ENCODE measurements at places on chromosomes 1 and 21.
A peak's percentile ranks its signal among the peaks of the same experiment; 100 is the strongest.

- no peak for DNase-seq
These were observed 24.3 kb upstream of the RCAN1 start for GRCh38 chr21:34639250-34639649.

- no peak for DNase-seq
These were observed 195.7 kb downstream of the GPATCH2 start for GRCh38 chr1:217435204-217435603.

DNA sequence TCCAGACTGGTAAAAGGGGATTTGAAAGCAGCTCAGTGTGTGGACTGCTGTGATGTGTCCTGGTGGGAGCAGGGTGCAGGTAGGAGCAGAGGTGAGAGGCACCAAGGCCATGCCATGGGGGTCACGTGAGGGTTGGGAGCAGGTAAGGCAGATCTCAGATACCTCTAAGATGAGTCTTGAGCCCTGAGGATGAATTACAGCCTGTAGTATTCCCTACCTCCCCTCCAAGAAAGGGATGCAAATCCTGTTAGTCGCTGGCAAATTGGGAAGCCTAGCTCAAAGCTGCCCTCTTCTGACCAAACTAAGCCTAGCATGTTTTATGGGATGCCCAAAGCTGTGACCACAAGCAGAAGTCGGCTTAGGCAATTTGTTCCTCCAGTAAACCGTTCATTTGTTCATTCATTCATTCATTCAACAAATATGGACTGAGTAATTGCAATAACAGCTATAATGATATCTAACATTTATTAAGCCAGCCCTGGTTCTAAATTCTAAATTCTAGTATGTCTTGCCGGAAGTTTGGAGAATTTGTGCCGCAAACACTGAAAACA lies 3.9 kb upstream of the NUAK2 start:
- DNase-seq = peak; percentile 69

GRCh38 chr1:48033495-48034045 lies 36.4 kb upstream of the TRABD2B start:
- DNase-seq = no peak

GRCh38 chr1:182731852-182732575 lies 47.6 kb upstream of the RGS8 start:
- no peak for DNase-seq

DNA sequence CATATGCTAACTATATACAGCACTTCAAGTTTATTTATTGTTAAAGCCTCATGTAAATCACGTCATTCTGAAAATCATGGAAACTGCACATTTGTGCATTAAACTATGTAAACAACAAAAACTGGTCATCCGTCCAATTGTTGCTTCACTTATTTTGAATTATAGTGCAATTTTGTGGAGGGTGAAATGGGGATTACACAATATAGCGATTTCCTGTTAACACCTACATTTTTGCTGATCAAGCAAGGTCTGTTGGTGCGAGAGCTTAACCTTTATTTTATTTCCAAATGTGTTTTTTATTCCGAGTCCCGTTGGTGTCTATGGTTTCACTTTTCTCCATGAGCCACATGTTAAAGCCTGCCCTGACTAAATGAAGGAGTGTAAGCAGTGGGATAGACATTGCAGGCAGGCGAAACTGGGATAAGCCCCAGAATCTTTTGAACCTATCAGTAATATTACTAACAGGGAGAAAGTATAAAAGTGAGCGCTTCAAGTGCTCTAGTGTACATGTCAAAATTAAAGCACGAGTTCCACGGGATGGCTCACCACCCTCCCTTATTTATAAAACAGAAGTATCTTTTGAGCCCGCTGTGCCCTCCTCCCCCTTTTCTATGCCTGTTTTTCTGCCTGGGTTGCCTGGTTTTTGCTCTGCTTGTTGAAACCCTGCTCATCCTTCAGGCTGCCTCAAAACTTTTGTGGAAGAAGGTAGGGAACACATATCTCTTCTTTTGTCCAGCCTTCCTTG lies 120.7 kb downstream of the NFIA start:
- peak; percentile 15 for DNase-seq

- peak; percentile 89 for DNase-seq
These were observed 850 bp upstream of the KHDC4 start for GRCh38 chr1:155934936-155935590.

- no peak for DNase-seq
These were observed 54.0 kb upstream of the LRP8 start for GRCh38 chr1:53381790-53382401.

DNA sequence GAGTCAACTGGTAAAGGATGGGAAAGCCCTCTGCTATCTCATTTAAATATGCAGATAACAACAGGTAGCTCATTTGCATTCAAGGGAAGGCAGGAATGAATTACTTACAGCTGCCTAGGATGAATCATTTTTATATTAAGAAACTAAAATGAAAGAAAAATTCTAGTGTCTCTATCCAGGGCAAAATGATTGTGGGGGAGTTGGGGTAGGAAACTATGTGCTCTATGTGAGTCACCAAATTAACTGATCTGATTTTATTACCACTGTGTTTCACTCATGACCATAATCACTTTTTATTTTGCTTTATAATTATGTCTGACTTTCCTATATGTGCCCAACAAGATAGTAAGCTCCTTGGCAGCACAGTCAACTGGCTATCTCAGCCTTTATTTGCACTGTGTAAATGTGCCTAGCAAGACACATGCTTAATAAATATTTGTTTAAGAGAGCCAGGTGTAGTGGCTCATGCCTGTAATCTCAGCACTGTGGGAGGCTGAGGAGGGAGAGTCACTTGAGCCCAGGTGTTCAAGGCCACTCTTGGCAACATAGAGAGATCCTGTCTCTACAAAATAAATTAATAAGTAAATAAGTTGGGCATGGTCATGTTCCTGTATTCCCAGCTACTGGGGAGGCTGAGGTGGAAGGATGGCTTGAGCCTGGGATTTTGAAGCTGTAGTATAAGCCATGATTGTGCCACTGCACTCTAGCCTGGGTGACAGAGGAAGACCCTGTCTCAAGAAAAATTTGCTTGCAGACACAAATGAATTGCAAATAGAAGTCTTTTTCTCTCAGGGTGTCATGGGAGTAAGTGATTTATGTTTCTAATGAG lies 84.1 kb downstream of the SPAG17 start:
- DNase-seq = no peak

- no peak for DNase-seq
These were observed 53.2 kb downstream of the TRIM33 start for GRCh38 chr1:114457675-114458236.

- no peak for DNase-seq
These were observed 20.6 kb upstream of the SLC45A3 start for GRCh38 chr1:205700865-205701401.

DNA sequence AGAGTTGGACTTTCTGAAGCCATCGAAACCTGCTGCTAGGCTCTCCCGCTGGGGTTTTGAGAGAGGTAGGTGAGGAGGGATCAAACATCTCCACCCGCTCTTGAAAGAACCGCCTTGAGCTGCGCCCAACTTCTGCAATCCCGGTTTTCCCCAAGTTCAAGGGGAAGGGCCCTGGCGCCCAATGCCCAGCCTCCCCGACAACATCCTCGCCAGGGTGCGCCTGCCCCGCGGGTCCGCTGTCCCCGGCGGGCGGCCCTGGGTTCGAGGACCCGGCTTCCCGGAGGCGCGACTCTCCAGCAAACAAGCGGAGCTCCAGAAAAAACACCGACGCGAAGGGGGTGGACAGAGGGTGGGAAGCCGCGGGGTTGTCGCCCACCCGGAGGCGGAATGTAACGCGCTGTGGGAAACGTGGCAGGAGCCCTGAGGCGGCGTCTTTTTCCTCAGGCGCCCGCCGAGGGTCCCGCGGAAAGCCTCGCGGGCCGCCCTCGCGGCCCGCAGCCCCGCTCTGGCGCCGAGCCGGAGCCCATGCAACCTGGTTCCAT lies 607 bp downstream of the BTG3 start:
- DNase-seq = peak; percentile 35

DNA sequence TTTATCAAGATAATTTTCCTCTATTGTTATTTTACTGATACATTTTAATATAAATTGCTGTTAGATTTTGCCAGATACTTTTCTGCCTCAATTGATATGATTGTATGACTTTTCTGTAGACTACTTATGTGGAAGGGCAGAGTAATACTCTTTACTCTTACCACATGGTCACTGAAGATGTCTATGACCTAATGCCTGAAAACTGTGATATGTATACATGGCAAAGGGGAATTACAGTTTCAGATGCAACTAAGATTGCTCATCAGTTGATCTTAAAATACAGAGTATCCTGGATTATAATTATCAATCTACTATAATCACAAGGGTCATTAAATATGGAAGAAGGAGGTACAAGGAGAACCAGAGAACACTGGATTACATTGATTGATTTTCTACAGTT lies 1528.0 kb downstream of the BRINP3 start:
- DNase-seq = no peak

- no peak for DNase-seq
These were observed 59.5 kb downstream of the ACBD3 start for GRCh38 chr1:226126824-226127569.

DNA sequence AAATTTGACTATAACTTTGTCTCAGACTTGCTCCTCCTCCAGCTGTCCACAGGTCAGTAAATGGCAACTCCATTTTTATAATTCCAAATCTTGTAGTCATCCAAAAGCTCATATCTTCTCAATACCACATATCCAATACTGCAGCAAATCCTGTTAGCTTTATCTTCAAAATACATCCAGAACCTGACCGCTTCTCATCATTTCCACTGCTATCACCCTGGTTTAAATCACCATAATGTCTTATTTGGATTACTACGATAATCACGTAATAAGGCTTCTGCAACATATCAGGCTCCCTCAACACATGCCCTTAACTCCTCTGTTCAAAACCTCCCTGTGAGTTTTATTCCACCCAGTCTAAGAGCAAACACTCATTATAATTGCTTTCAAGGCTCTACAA lies 34.5 kb downstream of the ERO1B start:
- DNase-seq = no peak

Data from NCI-H2171 treated with DMSO at 0.1 percent for 48 hours (cell line).